ENCODE measurements at places on chromosomes 13 and 19.

DNA sequence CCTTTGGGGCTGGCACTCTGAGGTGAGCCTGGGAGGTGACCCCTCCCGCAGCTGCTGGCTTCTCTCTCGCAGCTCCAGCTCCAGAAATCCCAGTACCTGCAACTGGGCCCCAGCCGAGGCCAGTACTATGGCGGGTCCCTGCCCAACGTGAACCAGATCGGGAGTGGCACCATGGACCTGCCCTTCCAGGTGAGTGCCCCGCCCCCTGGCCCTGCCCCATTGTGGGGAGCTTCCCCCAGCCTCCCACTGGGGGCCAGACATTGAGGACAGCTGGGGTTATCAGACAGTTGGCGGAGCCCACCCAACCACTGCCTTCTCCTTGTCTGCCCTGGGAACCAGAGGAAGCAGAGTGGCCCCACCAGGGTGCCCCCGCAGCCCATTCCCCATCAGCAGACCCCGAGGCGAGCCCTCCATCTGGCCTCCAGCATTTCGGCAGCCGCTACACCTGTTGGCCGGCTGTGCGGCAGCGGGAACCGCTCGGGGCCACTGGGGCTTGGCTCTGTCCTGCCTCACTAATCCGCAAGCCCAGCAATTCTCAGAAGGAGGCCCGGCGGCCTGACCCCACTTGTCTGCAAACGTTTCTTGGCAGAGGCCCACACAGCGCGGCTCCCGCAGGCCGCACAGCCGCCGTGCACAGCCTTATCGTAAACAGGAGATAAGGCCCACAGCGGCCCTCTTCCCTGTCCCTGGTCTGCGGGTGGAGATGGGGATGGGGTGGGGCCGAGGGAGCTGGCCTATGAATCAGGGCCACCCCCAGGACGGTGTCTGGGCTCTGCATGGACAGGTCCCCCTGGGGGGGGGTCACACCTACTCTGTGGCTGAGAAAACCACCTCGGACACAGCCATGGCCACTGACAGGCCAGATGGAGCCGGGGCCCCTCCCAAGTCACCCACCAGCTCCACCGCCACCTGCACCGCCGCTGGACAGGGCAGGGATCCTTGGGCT lies 48.0 kb downstream of the COMP start:
- peak; percentile 79 for DNase-seq

DNA sequence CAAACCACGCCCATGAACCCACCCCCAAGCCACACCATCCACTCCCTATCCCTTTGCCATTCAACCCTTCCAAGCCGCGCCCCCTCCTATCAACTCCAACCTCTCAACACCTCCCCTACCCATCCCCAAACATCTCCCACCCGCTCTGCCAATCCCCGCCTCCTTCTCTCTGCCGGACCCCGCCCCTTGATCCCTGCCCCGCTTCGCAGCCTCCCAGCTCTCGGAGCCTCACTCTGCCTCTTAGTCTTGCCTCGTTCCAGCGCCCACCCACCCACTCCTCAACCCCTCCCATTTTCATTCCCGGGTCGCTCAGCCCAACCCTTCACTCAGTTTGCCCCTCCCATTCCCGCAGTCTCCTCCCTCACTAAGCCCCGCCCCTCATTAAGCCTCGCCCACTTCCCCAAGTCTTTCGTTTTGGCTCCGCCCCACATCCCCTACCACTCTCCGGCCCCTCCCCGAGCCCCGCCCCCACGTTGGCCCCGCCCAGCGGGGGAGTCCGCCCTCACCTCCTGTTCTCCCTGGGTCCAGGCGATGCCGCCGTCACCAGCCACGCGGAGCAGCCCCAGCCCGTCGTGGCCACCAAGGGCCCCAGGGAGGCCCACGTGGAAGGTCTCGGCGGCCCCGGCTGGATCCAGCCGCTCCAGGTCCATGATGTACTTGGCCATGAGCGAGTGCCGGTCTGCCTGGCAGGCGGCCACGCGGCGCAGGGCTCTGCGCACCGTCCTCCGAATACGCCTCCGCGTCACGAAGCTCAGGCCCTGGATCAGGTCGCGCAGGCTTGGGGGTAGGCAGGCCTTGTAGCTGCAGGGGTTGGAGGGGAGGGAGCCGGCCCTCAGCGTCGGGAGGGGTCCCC lies 5.7 kb downstream of the JAK3 start:
- DNase-seq, result peak; percentile 70

DNA sequence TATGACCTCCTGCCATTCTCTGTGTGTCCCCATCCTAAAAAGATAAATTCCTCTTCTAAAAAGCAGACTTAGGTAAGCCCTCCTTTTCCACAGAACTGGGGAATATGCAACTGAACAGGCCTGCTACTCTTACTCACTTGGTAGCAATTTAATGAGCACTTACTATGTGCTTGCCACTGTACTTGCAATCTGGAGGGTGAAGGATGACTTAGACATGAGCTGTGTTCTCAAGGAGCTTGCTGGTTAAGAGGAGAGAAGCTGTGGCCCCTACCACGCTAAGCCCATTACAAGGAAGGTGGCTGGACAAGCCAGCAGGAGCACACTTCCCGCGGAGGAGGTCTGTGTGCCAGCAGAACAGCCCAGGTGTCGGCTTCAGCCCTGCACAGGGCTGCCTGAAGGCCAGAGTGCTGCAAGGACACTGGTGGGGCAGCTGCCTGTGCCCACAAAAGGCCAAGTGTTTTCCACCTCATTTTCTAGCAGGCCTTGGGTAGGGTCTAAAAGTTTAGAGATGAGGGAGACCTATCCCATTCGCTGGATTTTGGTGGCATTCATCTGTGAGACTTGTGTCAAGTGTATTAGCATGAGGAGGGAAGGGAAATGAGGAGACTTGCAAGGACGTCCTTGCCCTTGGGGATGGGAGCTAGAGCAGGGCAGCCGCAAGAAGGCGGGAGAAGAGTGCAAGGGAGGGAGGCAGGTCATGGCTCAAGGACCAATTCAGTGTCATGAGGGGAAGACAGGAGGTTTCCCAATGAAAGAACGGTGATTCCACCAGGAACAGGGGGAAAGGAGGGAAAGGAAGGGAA lies 52.0 kb downstream of the COL4A1 start:
- DNase-seq, result no peak

- DNase-seq, result peak; percentile 59
Measured at GRCh38 chr19:44640518-44640917, 3.2 kb upstream of the PVR start.

- peak; percentile 43 for DNase-seq
Measured at GRCh38 chr13:107730813-107731212, 484.5 kb downstream of the LIG4 start.

DNA sequence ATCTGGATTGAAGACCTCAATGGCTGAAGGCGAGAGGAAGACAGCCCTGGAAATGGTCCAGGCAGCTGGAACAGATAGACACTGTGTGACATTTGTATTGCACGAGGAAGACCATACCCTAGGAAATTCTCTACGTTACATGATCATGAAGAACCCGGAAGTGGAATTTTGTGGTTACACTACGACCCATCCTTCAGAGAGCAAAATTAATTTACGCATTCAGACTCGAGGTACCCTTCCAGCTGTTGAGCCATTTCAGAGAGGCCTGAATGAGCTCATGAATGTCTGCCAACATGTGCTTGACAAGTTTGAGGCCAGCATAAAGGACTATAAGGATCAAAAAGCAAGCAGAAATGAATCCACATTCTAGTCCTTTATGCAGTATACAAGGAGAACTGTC lies 1.2 kb downstream of the POLR1D start:
- DNase-seq, result no peak

DNA sequence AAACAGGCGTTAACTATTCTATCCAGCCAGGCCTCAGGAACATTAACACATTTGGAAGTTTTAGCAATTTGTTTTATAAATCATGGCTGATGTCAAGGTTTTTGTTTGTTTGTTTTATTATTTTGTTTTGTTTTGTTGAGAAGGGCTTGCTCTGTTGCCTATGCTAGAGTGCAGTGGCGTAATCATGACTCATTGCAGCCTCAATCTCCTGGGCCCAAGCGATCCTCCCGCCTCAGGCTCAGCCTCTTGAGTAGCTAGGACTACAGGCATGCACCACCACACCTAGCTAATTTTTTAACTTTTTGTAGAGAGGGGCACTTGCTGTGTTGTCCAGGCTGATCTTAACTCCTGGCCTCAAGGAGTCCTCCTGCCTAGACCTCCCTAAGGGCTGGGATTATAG lies 28.3 kb downstream of the NUP58 start:
- peak; percentile 44 for DNase-seq

GRCh38 chr13:107563099-107563925 lies 652.0 kb downstream of the LIG4 start:
- DNase-seq, result no peak

DNA sequence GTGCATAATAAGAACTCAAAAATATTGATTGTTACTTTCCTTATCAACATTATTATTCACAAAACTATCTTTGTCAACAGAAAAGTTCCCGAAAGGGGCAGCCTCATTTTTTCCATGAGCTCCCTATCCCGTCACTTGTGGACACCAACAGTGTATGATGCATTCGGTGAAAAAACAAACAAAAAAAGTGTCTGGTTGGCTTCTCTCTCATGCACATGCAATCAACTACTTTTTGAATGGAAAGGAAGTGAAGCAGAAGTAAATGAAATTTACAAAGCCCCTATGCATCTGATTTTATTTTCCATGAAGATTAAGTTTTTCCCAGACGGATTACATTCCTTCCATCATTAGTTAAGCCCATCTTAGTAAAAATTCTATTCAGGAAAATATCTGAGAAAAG lies 526.9 kb downstream of the RFC3 start:
- peak; percentile 31 for DNase-seq

- DNase-seq, result no peak
Measured at GRCh38 chr19:2062770-2063169, 11.7 kb upstream of the MKNK2 start.

GRCh38 chr19:50728084-50728737 lies 5.0 kb downstream of the CLEC11A start:
- peak; percentile 33 for DNase-seq

- peak; percentile 91 for DNase-seq
Measured at GRCh38 chr13:41060082-41060723, 1.1 kb upstream of the WBP4 start.

DNA sequence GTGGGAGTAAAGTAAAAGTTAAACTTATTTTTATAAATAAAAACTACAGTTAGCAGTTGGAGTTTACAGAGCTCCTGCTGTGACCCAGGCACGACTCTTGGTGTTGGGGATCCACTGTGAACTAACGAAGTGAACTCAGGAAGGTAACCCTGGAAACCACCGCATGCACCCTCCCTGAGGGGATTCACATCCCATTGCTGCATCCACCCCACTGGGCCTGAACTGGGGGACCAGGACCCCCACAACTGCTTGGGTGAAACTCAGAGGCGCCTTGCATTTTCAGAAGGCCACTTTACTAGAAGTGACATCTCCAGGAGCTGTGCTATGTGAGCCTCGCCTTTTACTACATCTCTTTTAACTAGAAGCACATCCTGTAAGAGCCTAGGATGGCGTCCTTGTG lies 166.4 kb downstream of the TEX29 start:
- no peak for DNase-seq

DNA sequence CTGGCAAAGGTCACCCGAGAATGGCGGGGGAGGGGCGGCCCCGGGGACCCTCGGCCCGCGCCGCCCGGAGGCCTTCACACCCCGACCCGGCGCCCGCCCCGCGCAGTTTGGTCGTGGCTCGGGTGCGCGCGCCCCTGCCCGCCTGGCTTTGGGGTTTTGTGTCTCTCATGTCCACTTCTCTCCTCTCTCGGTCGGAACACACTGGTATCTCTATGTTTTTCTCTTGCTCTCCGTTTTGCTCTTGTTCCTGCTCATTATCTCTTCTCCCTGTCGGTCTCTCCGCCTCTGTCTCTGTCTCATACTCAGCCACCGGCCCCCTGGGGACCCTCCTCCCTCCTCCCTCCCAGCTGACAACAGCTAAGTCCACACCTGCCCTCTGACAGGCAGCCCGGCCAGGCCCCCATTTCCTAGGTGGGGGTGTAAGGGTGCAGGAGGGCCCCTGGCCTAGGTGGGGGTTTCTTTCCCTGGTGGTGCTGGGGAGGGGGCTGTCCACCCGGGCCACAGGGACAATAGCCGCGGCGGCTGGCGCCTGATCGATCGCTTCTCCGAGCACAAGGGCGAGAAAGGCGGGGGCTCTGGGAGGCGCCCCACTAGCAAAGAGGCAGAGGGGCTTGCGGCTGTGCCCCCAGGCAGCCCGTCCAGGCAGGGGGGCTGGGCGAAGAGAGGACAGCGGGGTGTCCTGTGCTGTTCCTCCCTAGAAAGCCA lies 2.3 kb downstream of the ONECUT3 start:
- no peak for DNase-seq

DNA sequence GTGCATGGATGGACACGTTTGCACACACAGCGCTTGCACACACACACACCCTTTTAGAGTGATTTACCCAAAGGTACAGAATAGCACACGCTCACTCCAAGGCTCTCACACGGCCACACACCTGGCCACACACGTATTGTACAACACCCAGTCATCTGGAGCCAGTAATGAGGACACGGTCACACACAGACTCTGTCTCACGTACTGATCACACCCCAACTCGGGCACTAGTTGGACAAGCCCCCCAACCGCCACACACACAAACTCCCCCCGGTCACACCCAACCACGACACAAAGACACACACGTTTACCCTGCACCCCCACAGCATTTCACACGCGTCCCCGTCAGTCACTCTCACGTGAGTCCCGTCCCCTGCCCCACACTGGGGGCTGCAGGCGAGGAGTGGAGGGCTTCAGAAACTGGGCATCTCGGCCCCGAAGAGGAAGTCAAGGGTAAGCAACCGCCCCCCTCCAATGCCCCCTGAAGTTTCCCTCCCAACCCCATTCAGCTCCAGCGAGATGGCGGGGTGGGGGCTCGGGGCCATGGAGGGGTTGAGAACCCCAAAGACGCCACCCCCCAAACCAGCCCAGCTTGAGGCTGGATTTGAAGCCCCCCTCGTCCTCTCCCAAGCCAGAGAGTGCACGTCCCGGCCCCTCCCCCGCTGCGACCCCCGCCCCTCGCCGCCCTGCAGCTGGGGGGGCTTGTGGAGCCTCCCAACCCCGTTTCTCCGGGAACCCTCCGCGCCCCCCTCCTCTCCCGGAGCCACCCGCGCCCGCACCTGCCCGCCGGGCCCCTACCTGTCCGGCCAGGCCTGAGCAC lies 599 bp downstream of the OLFM2 start:
- no peak for DNase-seq

DNA sequence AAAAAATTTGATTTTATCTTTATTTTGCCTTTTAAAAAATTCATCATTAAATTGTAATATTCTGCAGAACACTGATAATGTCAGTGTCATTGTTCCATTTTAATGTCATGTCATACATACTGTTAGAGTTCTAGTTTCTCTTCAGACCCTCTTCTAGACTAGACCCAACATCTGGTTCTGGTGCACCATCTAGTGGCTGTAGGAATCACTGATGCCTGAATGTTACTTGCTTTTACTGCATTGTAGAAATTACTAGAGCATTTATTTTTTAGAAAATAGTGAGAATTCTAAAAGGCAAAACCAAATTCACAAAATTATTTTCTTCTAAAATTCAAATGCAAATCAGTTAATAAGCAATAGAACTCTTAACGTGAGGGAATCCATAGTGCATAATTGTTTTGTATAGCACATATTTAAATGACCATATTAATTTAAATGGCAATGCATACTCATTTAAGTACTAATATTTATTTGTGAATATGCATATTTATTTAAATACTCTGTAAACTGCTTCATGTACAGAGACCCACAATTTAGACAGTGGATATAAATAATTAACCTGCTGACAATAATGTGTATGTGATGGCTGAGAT lies 425.7 kb downstream of the KLF12 start:
- peak; percentile 58 for DNase-seq

All from fibroblast of lung (primary cell).